Hair follicle dermal papilla cell (primary cell): ENCODE measurements at places on chromosomes 12 and 14. TPM values are rescaled to one million over a fixed set of nuclear protein-coding genes. Genes with fewer than 3 reads are reported as not detected.

Gene NRDE2
- 13.6 and 16.6 TPM in 2 replicates for total RNA-seq

Gene AHNAK2
- total RNA-seq, result 167 and 231 TPM in 2 replicates

Gene ARL1
- total RNA-seq, result 85.7 and 91.2 TPM in 2 replicates

Gene PPP4R4
- 2.7 and 5.4 TPM in 2 replicates for total RNA-seq

Gene FLVCR2
- 0.32 and 0.61 TPM in 2 replicates for total RNA-seq

Gene KCNA5
- total RNA-seq, result not detected in 2 replicates

Gene TMEM121
- 5.8 and 7.6 TPM in 2 replicates for total RNA-seq

Gene FSCB
- not detected in 2 replicates for total RNA-seq

Gene RERGL
- not detected in 2 replicates for total RNA-seq

Gene C14orf39
- total RNA-seq, result 0.16 TPM in 1 of 2 replicates, not detected in the other

Gene SERPINA3
- total RNA-seq, result 0.49 and 0.85 TPM in 2 replicates

Gene SMCO3
- total RNA-seq, result not detected in 2 replicates

Gene HCAR2
- total RNA-seq, result not detected in 2 replicates

Gene FGF23
- not detected in 2 replicates for total RNA-seq

Gene RNASE13
- not detected in 2 replicates for total RNA-seq

Gene ACACB
- 10.7 and 18.5 TPM in 2 replicates for total RNA-seq

Gene TBX5
- 0.12 TPM in 1 of 2 replicates, not detected in the other for total RNA-seq

Gene PNMA1
- 32.3 and 33.8 TPM in 2 replicates for total RNA-seq

Gene FGF6
- not detected in 2 replicates for total RNA-seq

Gene FOXA1
- under 0.01 and 0.24 TPM in 2 replicates for total RNA-seq

Gene KRT71
- not detected in 2 replicates for total RNA-seq

Gene INHBC
- not detected in 2 replicates for total RNA-seq

Gene VWF
- 0.24 and 0.81 TPM in 2 replicates for total RNA-seq

Gene LRFN5
- 0.16 TPM in 1 of 2 replicates, not detected in the other for total RNA-seq

Gene CLEC4E
- not detected in 2 replicates for total RNA-seq

Gene TMEM63C
- under 0.01 TPM in 1 of 2 replicates, not detected in the other for total RNA-seq

Gene GLIPR1L2
- total RNA-seq, result 0.16 and 0.85 TPM in 2 replicates

Gene PELI2
- 16.6 and 22.2 TPM in 2 replicates for total RNA-seq

Gene TMEM233
- total RNA-seq, result not detected in 2 replicates

Gene CNTN1
- total RNA-seq, result 3.0 and 6.7 TPM in 2 replicates

Gene EIF2S1
- 110 and 122 TPM in 2 replicates for total RNA-seq

Gene OS9
- total RNA-seq, result 183 and 196 TPM in 2 replicates

Gene CLMN
- 2.1 and 2.7 TPM in 2 replicates for total RNA-seq

Gene RASAL1
- not detected in 2 replicates for total RNA-seq

Gene TEX22
- total RNA-seq, result 0.36 and 0.49 TPM in 2 replicates

Gene RHOJ
- 0.32 and 1.8 TPM in 2 replicates for total RNA-seq

Gene OR6C2
- not detected in 2 replicates for total RNA-seq

Gene COCH
- total RNA-seq, result 0.36 and 0.49 TPM in 2 replicates

Gene PMEL
- total RNA-seq, result 1.1 and 2.9 TPM in 2 replicates

Gene USP44
- under 0.01 and 0.12 TPM in 2 replicates for total RNA-seq

Gene GAPDH
- 5,670 and 6,868 TPM in 2 replicates for total RNA-seq

Gene NRIP2
- under 0.01 TPM in 1 of 2 replicates, not detected in the other for total RNA-seq

Gene NANOG
- not detected in 2 replicates for total RNA-seq

Gene CARMIL3
- under 0.01 TPM in 1 of 2 replicates, not detected in the other for total RNA-seq

Gene SOX5
- 0.49 and 0.97 TPM in 2 replicates for total RNA-seq

Gene ZDHHC22
- total RNA-seq, result not detected in 2 replicates

Gene TEX52
- not detected in 2 replicates for total RNA-seq

Gene BCL11B
- 0.36 and 0.81 TPM in 2 replicates for total RNA-seq

Gene OR4Q3
- total RNA-seq, result not detected in 2 replicates

Gene LRRC9
- not detected in 2 replicates for total RNA-seq

Gene CCDC38
- total RNA-seq, result not detected in 2 replicates

Gene OAS2
- total RNA-seq, result 25.6 and 26.6 TPM in 2 replicates

Gene SLC2A3
- total RNA-seq, result 74.5 and 75.3 TPM in 2 replicates

Gene TOMM20L
- total RNA-seq, result not detected in 2 replicates

Gene DIO3
- total RNA-seq, result 0.16 and 0.97 TPM in 2 replicates

Gene FAR2
- total RNA-seq, result 10.4 and 14.2 TPM in 2 replicates

Gene AMN
- total RNA-seq, result 0.16 and 0.24 TPM in 2 replicates
